ENCODE measurements at places on chromosomes 13 and 19. TPM values are rescaled to one million over a fixed set of nuclear protein-coding genes. Genes with fewer than 3 reads are reported as not detected.

- no peak overlapping the region for H3K27ac ChIP-seq
- no peaks in the 10 kb centered on the region for H3K27me3 ChIP-seq
- peaks cover 12% of the 10 kb centered on the region for H3K4me1 ChIP-seq
- no peak for DNase-seq
Observed at GRCh38 chr19:58468216-58468839, 1.4 kb downstream of the ZNF324 start.

DNA sequence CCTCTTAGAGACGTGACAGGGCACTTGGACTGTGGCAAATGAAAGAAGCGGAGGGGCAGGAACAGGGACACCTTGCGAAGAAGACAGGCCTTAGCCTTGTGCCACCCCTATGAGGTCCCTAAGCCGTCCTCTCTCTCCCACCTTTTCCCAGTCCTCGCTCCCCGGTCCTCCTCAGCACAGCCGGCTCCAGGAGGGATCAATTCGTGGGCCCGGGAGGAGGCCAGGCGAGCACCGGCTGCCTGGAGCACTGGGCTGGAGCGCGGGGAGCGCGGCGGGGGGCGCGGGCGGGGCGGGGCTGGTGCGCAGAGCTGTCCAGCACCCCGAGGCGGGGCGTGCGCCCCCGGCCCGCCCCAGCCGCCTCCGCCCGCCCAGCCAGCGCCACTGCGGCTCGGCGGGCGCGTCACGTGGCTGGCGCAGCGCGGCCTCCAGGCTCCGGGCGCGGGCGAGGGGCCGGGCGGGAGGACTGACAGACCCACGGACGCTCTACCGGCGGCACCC is at the start of gene LRP3:
TSS of gene LRP3 (plus strand) at position 466 of the 498 bp plus-strand sequence. CDS start 456 bp downstream, outside the sequence.
- DNase-seq: peak; percentile 48
- H3K4me1 ChIP-seq: peaks cover 8% of the 10 kb centered on the region

DNA sequence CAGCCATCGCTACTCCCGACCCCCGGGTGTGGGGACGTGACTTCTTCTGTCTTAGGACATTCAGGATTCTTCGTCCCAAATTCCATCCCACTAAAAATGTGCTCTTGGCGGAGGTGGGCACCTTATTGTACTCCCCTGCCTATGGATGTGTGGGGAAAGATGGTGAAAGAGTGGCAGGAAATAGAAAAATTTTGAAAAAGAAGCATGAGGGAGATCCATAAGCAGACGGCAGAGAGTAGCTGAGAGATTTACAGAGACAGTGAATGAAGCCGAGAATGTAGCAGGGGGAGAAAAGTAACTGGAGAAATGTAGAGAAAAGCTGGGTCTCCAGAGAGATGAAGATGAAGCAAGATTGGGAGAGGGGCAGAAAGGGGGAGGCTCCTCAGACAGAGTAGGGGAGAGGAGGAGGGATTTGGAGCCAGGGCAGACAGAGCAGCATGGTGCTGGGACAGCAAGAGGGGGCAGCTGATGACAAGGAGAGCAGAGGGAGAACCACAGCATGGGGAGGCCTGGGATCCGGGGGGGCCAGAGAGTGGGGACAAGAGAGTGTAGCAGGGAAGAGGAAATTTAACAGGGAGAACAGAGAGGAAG is 843 bp downstream of the ZNF610 start:
- H3K4me3 ChIP-seq: peak overlapping the region; percentile 69
- peak overlapping the region; percentile 93 for H3K27ac ChIP-seq
- no peaks in the 10 kb centered on the region for H3K36me3 ChIP-seq
- peaks cover 9% of the 10 kb centered on the region for H3K4me1 ChIP-seq
- no peaks in the 10 kb centered on the region for H3K27me3 ChIP-seq
- DNase-seq: no peak

DNA sequence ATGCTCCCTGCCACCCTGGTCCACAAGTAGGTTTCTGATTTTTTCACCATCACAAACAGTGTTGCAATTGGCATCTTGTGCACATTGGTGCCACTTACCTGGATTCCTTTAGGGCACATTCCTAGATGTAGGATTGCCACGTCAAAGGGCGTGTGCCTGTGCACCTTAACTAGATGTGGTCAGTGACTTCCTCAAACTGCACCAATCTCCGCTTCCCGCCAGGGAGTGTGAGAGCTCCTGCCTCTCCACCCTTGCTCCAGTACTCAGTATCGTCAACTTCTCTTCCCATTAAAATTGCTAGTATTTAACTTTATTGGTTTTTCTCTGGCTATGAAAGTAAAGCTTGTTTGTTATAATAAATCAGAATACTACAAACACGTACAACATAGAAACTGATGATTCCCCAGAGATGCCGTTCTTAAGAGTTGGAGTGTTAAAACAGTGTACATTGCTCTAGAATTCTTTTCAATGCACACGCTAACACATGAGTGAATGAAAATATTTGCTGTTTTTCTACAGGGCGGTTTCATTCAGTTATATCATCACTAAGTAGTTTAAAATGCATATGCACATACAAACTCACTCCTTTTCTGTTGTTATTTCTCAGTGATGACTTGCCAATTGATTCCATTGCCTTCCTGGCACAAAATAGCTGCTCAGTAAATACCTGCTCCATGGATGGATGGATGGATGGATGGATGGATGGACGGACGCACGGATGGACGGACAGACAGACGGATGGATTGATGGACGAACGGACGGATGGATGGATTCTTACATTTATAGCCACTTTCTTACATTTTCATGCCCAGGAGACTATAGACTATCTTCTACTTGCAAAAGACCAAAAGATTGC is 23.4 kb downstream of the CCNE1 start:
- DNase-seq: no peak
- H3K36me3 ChIP-seq: no peaks in the 10 kb centered on the region
- no peaks in the 10 kb centered on the region for H3K4me1 ChIP-seq
- H3K27me3 ChIP-seq: no peaks in the 10 kb centered on the region
- no peak overlapping the region for H3K4me3 ChIP-seq

DNA sequence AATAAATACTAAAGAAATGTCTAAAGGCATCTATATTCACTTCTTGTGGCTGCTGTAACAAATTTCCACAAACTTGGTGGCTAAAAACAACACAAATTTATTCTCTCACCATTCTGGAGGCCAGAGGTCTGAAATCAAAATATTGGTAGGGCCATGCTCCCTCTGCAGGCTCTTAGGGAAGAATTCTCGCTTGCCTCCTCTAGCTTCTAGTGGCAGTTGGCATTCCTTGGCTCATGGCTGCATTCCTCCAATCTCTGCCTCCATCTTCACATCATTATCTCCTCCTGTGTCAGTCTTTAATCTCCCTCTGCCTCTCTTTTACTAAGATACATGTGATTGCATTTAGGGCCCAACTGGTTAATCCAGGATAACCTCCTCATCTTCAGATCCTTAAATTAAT is 54.1 kb upstream of the RFXAP start:
- no peaks in the 10 kb centered on the region for H3K27me3 ChIP-seq
- no peaks in the 10 kb centered on the region for H3K36me3 ChIP-seq
- H3K4me1 ChIP-seq: no peaks in the 10 kb centered on the region

- H3K4me1 ChIP-seq: no peaks in the 10 kb centered on the region
- no peaks in the 10 kb centered on the region for H3K27me3 ChIP-seq
- H3K36me3 ChIP-seq: no peaks in the 10 kb centered on the region
- H3K4me3 ChIP-seq: no peak overlapping the region
Observed at GRCh38 chr13:104140552-104140951, 1074.3 kb upstream of the SLC10A2 start.

GRCh38 chr13:67554746-67555452 is 324.8 kb upstream of the PCDH9 start:
- H3K27ac ChIP-seq: no peak overlapping the region
- H3K27me3 ChIP-seq: no peaks in the 10 kb centered on the region
- H3K4me3 ChIP-seq: no peak overlapping the region
- H3K36me3 ChIP-seq: no peaks in the 10 kb centered on the region

DNA sequence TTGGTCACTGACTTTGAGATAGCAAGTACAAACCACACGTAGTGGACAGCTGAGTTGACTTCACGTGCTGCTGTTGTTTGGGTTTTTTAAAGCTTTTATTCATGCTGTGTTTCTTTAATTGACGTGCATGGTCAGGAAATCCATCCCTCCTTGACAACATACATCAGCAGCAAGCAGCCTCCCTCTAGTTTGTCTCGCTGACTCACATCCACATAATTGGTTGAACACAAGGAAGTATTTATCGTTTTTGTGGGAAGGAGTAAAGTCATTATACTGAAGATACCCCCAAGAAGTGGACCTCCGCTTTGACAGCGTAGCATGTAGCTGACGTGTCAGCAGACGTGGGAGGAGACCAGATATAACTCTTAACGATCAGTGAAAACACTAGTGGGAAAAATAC is 355.8 kb downstream of the MYO16 start:
- no peak overlapping the region for H3K27ac ChIP-seq
- H3K4me1 ChIP-seq: no peaks in the 10 kb centered on the region
- no peaks in the 10 kb centered on the region for H3K27me3 ChIP-seq
- DNase-seq: no peak
- H3K4me3 ChIP-seq: no peak overlapping the region

DNA sequence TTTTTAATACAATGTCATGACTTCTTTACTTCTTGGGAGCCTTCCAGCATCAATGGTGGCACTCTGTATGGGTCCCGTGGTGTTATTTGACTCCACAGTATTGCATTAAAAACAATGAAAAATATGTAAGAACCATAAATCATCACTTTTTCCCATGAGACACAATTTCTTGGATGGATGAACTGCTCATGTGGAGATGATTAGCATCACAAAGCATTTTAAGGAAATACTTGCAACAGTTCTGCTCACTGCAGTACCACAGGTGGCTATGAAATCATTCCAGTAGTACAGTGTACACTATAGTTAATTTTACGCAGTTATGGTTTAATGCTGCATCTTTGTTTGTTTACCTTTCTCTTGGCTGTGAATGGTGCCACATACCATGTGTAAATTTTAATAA is 37.2 kb upstream of the C1QTNF9B start:
- H3K27me3 ChIP-seq: no peaks in the 10 kb centered on the region
- H3K4me3 ChIP-seq: no peak overlapping the region
- no peaks in the 10 kb centered on the region for H3K4me1 ChIP-seq
- no peak overlapping the region for H3K27ac ChIP-seq
- H3K36me3 ChIP-seq: no peaks in the 10 kb centered on the region
- DNase-seq: no peak

DNA sequence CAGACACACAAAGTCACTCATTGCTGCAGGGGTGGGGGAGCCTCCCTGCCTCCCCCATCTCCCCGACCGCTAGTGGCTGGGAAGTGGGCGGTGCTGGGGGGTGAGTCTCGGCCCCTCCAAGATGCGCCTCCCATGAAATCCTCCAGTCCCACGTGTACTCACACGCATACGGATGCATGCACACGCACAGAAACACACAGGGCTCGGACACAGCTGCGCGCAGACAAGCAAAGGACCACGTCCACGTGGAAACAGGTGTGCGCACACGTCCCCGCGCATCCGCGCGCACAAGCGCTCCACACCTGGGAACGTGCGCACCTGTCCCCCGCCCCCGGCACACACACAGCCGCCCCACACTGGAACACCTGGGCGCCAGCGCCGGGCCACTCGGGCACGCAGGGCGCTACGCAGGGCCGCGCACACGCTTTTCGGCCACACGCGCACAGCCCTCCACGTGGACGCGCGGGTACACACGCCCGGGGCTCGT is 687 bp downstream of the MATK start:
- peak overlapping the region; percentile 55 for H3K4me3 ChIP-seq
- peaks cover 8% of the 10 kb centered on the region for H3K4me1 ChIP-seq

- no peak overlapping the region for H3K27ac ChIP-seq
- no peak for DNase-seq
- H3K36me3 ChIP-seq: no peaks in the 10 kb centered on the region
Observed at GRCh38 chr13:93767180-93767916, 540.7 kb downstream of the GPC6 start.

- no peak for DNase-seq
- no peak overlapping the region for H3K27ac ChIP-seq
- no peak overlapping the region for H3K4me3 ChIP-seq
- no peaks in the 10 kb centered on the region for H3K36me3 ChIP-seq
Observed at GRCh38 chr19:30341611-30342201, 30.5 kb upstream of the ZNF536 start.

- no peak overlapping the region for H3K27ac ChIP-seq
- no peak for DNase-seq
- no peaks in the 10 kb centered on the region for H3K27me3 ChIP-seq
- H3K36me3 ChIP-seq: no peaks in the 10 kb centered on the region
Observed at GRCh38 chr13:33994826-33995502, 177.0 kb downstream of the RFC3 start.

DNA sequence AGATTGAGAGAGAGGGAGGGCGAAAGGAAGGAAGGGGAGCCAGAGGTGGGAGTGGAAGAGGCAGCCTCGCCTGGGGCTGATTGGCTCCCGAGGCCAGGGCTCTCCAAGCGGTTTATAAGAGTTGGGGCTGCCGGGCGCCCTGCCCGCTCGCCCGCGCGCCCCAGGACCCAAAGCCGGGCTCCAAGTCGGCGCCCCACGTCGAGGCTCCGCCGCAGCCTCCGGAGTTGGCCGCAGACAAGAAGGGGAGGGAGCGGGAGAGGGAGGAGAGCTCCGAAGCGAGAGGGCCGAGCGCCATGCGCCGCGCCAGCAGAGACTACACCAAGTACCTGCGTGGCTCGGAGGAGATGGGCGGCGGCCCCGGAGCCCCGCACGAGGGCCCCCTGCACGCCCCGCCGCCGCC is at the start of gene TNFSF11:
TSS of gene TNFSF11 (plus strand) at position 142 of the 400 bp plus-strand sequence. CDS start at position 294, 152 bp downstream.
- H3K4me1 ChIP-seq: peaks cover 13% of the 10 kb centered on the region
- H3K27ac ChIP-seq: no peak within 1 kb of the TSS
- peaks cover 4% of the 10 kb centered on the region for H3K27me3 ChIP-seq

DNA sequence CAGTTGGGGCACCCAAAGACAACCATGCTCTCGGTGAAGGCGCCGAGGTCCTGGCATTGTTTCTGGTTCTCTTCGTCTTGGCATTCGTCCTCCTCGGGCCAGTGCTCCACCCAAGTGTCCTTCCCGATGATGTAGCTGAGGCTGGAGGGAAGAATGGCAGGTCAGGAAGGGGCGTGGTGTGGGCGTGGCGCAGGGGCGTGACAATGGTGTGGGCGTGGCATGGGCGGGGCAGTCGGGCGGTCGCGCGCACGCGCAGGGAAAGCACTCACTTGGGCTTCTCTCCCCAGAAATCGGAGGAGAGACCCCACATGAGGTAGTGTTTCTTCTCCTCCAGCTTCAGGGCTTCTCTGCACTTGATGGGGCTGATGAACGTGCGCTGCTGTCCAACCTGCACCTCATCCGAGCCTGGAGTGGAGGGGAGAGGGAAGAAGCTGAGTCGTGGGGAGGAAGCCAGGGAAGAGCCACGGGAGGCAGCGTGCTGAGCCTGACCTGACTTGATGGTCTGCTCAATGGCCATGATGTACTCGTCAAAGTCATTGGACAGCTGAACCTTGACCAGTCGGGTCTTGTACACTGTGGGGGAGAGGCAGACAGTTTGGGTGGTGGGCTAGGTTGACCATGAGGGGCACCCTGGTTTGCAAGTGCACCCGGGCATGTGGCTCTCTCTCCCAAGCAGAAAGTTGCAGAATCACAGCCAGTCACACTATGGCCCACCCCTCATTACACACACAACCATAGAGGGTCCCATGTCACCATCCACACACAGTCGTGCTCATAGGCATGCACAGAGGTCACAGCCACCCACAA is 8.1 kb upstream of the TNFSF14 start:
- H3K27me3 ChIP-seq: no peaks in the 10 kb centered on the region
- DNase-seq: peak; percentile 91
- H3K36me3 ChIP-seq: peaks cover 11% of the 10 kb centered on the region
- H3K4me3 ChIP-seq: no peak overlapping the region
- H3K27ac ChIP-seq: no peak overlapping the region
- H3K4me1 ChIP-seq: peaks cover 3% of the 10 kb centered on the region

Gene MBD3L3
- not detected for total RNA-seq

Gene NLRP11
- not detected for total RNA-seq

Gene CYSLTR2
- total RNA-seq: 2.0 TPM

Gene GRK1
- total RNA-seq: 0.15 TPM

Gene GZMM
- 3.1 TPM for total RNA-seq

Data from upper lobe of left lung (tissue), 6 donors.